Suppressor macrophage treated with lipopolysaccharide for 4 hours (primary cell): ENCODE measurements at places on chromosomes 3 and 15.

- DNase-seq, result peak; percentile 49
Observed at GRCh38 chr3:50592568-50592967, 19.0 kb downstream of the CISH start.

- DNase-seq, result no peak
Observed at GRCh38 chr15:57540736-57541135, 51.0 kb upstream of the MYZAP start.

- DNase-seq, result peak; percentile 85
Observed at GRCh38 chr3:18747383-18747782, 322.2 kb upstream of the SATB1 start.

DNA sequence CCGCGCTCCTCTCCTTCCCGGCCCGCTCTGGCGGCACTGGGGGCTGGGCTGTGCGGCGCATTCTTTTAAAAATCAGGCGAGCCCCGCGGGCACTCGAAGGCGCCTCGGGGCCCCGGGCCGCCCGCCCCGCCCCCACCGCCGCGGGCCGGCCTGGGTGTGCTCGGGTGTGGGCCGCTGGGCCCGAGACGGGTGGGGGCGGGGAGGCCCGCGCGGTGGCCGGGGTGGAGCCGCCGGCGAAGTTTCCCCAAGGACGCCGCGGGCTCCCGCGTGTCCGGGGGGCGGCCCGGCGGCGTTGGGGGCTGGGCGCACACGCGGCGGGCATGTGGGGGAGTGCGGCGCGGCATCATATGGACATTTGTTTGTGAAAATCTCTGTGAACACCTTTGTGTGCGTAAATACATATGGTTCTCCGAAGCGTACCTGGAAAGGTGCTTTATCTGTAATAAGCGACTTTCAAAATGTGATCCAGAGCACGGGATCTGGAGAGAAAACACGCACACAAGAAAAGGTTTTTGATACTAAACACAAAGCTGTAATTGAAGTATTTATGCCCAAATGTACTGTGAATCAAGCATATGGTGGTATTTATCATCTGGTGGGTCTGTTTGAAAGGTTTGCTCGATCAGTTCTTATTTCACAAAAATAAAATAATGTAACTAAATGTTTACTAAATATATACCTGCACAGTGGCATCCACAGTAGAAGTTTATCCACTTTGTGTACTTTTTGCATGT is 612 bp upstream of the TBL1XR1 start:
- peak; percentile 61 for DNase-seq

- DNase-seq, result peak; percentile 8
Observed at GRCh38 chr3:61182662-61183061, 68.6 kb downstream of the FHIT start.

- no peak for DNase-seq
Observed at GRCh38 chr3:105349684-105350387, 16.9 kb upstream of the ALCAM start.

GRCh38 chr3:8359133-8359532 is 142.5 kb upstream of the LMCD1 start:
- DNase-seq, result no peak

DNA sequence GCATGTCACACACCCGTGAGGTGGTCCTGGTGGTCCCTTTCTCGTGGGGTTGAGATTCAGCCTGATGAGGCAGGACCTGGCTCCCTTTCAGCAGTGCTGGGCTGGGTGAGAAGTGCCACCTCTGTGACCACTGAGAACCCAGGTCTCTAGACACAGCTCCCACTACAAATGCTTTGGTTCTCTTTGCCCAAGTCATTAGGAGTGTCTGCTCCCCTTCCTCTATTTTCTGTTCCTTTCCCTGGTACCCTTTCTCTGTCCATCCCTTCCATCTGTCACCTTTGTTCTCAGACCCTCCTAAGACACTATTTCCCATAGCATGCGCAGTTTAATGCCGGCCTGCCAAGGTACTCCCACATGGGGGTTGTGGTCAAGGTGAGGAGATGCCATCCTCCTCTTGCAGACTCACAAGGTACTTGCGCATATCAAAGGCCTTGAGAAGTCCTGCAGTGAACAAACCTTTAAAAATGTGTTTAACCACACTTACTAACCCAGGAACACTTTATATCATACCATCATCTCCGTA is 297.7 kb downstream of the LRTM1 start:
- DNase-seq, result no peak

- no peak for DNase-seq
Observed at GRCh38 chr3:132164469-132165092, 129.8 kb upstream of the CPNE4 start.

DNA sequence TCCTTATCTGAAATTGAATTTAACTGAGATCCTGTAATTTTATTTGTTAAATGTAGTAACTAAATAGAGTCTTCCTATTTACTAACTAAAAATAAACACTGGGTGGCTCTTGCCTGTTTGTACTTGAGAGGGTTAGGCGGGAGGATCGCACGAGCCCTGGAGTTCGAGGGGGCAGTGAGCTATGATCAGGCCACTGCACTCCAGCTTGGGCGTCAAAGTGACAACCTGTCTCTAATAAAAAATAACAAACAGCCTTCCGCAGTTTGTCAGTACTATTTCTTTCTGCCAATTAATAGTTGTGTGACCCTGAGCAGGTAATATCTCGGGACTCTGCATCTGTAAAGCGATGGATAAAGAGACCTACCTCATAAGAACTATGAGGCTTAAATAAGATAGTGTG is 768 bp upstream of the PDE12 start:
- no peak for DNase-seq

GRCh38 chr15:39315206-39315850 is 265.6 kb upstream of the THBS1 start:
- DNase-seq, result no peak

DNA sequence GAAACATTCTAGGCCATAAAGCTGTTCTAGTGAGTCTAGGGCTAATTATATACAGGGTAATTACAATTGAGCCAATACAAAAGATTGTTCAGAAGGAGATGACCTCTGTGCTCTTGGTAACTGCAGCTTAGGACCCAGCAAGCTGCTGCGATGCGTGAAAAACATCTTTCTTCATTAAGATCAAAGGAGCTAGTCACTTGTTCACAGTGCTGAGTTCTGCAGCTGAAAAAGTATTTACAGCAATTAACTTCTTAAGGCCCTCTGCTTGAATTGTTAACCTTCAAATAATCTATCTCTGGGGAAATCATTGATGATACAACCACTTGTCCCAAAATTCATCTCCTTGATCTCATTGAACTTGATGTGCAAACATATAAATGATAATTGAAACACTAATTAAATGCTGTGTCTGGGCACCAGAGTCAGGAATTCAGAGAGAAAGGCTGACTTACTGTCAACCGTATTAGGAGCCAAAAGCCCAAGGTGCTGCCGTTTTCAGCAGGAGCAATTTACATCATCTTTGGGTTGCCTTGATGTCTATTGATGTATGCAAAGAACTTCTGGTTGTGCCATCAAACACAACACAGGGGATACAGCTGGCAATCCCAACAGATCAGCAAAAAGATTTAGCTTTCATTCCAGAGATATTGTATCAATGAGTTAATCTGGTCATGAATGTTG is 213.0 kb downstream of the NECTIN3 start:
- no peak for DNase-seq

DNA sequence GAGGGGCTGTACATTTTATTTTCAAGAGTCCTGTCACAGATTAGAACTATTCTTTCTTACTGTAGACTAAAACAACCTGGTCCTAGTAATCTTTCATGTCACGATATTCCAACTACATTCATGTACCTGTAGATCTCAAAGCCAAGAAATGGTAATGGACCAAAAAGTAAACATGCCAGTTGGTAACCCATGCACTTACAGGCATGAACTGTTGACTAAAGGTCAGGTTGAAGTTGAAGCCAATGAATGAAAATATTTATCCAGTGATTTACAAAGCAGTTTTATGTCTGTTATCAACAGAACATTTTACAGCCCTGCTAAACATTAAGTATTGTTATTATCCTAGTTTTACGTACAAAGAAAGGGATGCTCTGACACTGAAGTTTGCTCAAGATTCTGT is 25.3 kb downstream of the LRRC57 start:
- DNase-seq, result no peak

DNA sequence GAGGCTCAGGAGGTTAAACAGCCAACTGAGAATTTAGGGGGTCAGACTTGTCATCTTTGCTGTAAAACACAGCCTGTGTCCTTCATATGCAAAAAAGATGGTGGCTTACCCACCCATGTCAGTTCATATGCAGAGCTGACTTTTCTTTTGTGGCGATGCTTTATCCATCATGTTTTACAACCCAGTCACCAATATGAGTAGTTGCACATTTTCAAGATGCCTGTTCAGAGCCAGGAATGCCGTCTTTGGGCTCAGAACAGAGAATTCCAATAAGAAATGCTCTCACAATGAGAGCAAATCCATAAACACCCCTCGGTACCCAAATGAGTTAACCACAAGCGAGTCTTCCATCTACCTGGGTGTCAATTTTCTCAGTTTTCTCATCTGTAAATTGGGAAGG is 83.6 kb downstream of the TIGIT start:
- no peak for DNase-seq

- no peak for DNase-seq
Observed at GRCh38 chr3:56547486-56547885, 9.5 kb upstream of the CCDC66 start.

DNA sequence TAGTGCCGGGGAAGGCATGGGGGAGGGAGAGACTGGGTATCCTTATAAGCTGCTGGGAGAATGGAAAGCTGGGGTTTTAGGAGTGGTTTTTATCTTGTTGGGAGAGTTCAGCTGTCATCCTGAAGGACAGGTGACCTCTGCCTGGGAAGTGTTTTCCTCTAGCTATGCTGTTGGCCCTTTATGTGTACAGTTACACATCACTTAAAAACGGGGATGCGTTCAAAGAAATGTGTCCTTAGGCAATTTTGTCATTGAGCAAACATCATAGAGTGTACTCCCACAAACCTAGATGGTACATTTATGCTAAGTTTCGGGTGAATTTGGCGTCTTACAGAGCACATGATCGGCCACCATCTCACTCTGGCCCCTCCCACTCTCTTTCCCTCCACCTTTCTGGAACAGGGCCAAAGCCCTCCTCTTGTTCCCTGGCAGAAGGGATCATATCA is 164.3 kb upstream of the NUDT16 start:
- no peak for DNase-seq

DNA sequence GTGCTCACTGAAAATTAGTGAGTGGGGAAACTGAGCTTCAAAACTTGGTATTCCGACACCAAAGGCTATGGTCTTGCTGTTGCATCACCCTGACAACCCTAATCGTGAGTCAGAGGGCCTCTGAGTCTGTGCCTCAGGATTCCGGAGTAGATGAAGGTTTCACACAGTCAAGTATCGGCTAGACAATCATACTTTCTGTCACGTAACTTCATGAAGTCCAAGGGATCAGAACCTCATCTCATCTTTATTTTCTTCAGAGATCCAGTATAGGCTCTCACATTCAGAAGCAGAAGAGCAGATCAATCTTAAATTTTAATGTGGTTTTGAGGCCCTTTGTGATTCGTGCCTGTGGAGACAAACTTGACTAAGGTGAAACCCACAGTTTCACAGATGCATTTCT is 26.1 kb upstream of the NECTIN3 start:
- DNase-seq, result no peak

- no peak for DNase-seq
Observed at GRCh38 chr3:31390466-31390865, 142.3 kb upstream of the STT3B start.
